HS-27A (cell line): ENCODE measurements at places on chromosomes 7 and 10.

- no peak for DNase-seq
Observed at GRCh38 chr7:102106625-102107024, 180.0 kb upstream of the SH2B2 start.

DNA sequence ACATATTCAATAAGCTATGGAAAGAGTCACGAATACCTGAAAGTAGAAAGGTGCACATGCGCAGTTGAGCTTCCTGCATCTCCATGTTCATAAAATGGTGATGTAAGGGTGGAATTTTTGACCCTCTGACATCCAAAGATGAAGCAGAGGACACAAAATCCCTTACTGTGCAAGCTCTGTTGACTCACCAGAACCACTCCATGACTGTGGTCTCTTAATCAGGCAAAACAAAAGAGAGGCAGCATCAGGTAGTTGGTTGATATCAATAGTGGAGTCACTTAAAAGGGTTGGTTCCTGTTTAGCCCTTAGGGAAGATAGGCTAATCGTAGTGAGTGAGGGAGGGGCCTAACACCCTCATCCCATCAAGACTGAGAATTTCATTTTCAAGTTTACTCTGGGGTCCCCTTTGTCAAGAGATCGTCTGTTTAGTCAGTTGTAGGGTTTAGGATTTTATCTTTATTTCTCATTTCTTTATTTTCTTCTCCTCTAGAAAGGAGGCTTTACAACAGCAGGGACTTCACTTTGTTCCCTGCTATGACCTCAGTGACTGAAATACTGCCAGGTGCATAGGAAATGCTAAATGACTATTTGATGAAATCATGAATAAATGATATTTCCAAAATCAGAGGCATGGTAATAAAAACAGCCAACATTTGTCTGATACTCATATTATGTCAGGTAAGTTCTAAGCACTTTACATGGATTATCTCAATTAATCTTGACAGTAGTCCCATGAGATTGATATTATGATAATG is 98.1 kb downstream of the CD36 start:
- DNase-seq: no peak

- DNase-seq: no peak
Observed at GRCh38 chr10:45080331-45080730, 79.6 kb downstream of the ZNF22 start.

GRCh38 chr7:7210475-7211237 is 28.3 kb downstream of the C1GALT1 start:
- DNase-seq: no peak

DNA sequence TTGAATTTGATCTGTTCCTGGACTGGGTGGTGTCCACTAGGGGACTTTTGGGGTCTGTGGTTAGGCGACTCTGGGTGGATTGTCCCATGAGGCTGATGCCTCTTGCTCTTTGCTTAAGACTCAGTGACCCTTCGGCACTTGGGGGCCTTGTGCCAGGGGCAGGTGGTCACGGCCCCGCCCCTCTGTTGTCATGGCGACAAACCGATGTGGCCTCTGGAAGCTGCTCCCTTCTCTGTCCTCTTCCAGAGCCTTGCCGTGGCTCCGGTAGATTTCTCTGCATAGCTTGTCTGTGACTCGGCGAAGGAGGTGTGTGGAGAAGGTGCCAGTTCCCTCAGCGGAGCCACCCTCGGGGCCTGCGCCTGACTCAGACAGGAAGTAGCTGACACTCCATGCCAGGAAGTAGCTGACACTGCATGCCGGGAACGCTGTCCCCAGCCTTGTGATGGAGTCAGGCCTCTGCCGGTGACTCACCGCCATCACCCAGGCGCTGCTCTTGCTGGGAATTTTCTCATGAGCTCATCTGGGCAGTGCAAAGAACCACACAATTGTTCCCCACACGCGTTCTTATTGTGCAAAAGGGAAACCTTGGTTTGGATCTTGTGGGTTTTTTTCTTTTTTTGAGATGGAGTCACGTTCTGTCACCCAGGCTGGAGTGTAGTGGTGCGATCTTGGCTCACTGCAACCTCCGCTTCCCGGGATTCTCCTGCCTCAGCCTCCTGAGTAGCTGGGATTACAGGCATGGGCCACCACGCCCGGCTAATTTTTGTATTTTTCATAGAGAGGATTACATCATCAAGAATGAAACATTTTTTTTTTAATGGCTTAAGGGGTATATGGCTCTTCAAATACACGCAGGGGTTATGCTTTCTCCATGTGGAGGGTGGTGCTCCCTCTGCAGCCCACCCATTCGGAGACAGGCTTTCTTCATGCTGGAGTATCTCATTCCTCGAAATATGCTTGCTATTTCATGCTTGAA is 72.6 kb downstream of the PFKFB3 start:
- peak; percentile 26 for DNase-seq

GRCh38 chr10:15295537-15296325 is 75.4 kb downstream of the FAM171A1 start:
- no peak for DNase-seq

DNA sequence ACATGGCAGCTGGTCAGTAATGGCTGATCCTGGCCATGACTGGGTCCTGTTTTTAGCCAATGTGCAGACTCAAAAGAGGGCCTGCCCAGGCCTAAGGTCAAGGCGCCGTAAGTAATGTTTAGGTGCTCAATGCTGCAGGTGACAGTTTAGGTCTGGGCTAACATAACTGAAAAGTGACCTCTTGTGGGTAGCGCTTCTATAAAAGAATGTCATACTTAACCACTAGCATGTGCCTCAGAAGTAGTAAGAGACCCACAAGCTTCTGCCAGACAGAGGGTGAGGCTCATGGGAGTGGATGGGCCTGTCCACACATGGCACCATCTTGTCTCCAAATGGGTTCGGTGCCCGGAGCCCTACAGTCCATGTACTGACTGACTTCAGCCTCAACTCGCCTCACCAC is 90.5 kb upstream of the GSDME start:
- no peak for DNase-seq

GRCh38 chr7:129947049-129947448 is 5.7 kb downstream of the UBE2H start:
- DNase-seq: no peak

- no peak for DNase-seq
Observed at GRCh38 chr10:114552050-114552449, 106.0 kb downstream of the ABLIM1 start.

DNA sequence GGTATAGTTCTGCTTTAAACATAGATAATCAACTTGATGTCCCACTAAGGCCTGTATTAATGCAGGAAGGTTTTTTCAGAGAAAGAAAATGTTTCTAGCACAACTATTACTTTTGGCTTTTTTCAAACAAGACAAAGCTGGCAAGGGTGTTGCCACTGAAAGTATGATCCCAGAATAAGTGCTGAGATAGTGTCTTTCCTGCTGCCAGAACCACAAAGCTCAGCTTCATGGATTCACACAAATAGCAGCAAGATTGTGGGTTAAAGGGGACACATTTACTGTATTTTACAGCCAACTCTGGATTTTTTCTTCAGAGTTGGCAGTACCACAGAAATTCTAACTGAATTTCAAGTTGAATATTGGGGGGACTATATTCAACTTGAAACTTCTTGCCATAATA is 4.3 kb downstream of the NCOA4 start:
- no peak for DNase-seq

GRCh38 chr10:123249894-123250293 is 95.7 kb downstream of the BUB3 start:
- no peak for DNase-seq

- DNase-seq: no peak
Observed at GRCh38 chr10:117135026-117135372, 3.1 kb downstream of the VAX1 start.

DNA sequence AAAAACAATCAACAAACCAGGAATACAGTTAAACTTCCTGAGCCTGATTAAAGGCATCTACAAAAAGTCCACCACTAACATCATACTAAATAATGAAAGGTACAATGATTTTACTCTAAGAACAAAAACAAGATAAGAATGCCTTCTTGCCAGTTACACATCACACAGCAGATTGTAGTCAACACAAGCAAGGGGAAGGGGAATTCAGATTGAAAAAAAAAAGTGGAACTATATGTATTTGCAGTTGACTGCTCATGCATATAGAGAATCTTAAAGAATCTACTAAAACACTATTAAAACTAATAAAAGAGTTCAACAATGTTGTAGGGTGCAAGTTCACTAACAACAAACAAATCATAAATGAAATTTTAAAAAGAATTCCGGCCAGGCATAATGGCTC is 28.5 kb downstream of the ZNF33B start:
- no peak for DNase-seq

GRCh38 chr10:28910956-28911355 is 233.6 kb downstream of the BAMBI start:
- DNase-seq: no peak

DNA sequence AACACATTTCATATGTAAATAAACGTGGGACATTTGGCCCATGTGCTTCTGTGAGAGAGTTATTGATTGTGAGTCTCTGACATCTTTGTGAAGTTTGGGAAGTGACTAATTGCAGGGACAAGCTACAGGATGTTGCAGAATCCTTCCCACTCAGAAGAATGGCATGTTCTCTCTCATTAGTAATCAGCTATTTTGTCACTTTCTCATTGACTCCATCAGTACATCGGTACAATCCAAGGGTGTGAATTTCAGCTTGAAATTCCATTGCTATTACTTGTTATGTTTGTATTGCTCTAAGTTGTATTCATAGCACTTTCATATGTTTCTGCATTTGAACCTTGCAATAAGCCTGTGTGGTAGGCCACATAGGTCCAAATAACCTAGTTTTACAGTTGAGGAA is 100.0 kb upstream of the KCNMA1 start:
- DNase-seq: peak; percentile 87

DNA sequence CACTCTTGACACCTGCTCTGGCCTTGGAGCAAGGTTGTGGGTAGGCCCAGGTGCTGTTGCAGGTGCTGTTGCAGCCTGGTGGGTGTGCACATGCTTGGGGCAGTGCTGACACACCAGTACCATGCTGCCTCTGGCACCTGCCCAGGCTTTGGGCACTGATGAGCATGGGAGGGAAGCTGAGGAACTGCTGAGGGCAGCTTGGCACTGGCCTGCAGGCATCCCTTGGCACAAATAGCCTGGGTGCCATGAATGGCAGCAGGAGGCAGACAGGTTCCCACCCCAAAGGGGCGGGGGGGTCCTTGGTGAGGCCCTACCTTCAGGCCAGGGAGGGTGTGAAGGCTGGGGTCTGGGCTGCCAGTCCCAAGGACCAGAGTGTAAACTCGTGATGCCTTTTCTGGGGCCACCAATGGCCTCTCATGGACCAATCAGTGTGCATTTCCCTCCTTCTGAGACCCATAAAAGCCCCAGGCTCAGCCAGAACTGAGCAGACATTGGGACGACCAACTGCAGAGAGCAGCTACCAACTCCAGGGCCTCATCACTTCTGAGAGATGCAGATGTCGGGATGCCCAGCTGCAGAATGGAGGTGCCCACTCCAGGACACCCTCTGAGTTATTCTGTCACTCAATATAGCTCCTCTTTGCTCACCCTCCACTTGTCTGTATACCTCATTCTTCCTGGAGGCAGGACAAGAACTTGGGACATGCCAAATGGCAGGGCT is 547.4 kb downstream of the ZWINT start:
- DNase-seq: no peak

- no peak for DNase-seq
Observed at GRCh38 chr7:22210967-22211366, 146.0 kb downstream of the RAPGEF5 start.

DNA sequence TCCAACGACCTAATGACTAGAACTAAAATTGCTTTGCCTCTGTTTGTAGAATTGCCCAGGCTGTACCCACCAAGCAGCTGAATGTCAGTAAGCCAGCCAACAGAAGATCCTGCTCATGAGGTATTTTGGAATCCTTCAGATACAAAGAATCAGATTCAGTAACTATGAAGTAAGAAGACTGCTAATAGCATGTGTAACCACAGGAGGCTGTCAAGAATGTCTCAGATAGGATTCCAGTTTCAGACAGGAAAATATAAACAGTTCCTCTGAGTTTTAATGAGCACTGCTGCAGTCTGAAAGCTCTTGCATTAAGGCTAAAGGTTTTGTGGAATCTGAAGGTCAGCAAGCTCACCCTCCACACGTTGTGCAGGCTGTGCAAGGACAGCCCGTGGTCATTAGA is 112.6 kb upstream of the ADAM12 start:
- DNase-seq: no peak

GRCh38 chr10:92502296-92502808 is 71.5 kb downstream of the IDE start:
- DNase-seq: no peak

DNA sequence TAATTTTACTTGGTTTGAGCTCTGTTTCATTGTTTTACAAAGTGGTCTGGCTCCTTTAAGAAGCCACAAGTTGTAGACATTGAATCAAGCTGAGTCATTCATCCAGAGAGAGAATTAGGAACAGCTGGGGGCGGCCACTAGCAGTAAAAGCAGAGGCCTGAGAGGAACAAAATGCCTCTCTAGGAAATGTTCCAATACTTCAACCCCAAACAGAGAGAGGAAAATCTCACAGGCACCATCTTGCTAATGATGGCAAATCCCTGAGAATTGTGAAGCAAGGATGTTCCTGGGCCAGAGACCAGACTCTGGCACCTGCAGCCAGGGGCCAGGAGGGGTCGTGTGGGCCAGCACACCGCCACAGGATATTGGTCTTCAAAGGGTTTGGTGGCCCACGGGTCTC is 26.5 kb upstream of the TRIL start:
- no peak for DNase-seq

DNA sequence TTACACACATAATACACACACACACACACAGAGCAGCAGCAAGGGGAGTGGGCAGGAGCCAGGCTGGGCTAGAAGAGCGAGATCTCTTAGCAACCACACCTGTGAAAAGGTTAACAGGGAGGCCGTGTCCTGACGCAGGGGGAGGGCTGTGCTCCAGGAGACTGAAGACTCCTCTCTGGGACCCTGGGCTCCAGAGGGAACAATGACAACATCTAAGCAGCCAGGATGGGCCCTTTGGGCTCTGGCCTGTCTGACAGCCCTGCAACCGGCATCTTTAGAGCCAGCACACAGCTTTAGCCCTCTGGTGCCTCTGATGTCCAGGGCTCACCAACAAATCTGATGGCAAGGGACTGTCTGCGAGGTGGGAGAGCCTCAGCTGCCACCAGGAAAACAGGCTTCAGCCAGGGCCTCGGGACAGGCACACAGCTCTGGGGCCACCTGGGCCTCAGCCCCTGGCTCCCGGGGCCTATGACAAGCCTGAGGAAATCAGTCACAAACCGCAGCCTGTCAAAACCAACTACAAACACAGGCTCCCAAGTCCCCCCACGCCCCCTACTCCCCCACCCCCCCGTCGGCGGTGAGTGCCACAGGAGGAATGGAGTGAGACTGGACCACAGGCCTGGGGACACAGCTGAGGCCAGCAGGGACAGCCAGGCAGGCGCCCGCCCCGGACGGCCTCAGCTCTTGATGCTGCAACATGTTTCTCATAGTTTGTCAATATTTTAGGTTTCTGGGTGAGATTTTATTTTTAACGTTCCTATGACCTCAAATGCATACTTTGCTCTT is 102.8 kb downstream of the TNS3 start:
- no peak for DNase-seq

- no peak for DNase-seq
Observed at GRCh38 chr10:74363727-74364126, 212.7 kb downstream of the ADK start.

- DNase-seq: no peak
Observed at GRCh38 chr7:137818036-137818435, 28.7 kb downstream of the DGKI start.

GRCh38 chr7:80453699-80454340 is 58.0 kb downstream of the GNAT3 start:
- no peak for DNase-seq

GRCh38 chr10:72801263-72801868 is 92.2 kb upstream of the OIT3 start:
- DNase-seq: no peak

GRCh38 chr10:67697724-67698131 is 1.7 kb upstream of the CTNNA3 start:
- DNase-seq: peak; percentile 0
